Suprapubic skin (tissue), 4 donors: ENCODE measurements at places on chromosomes 5 and 9. TPM values are rescaled to one million over a fixed set of nuclear protein-coding genes. Genes with fewer than 3 reads are reported as not detected.

- no peak overlapping the region for H3K27ac ChIP-seq
- no peaks in the 10 kb centered on the region for H3K27me3 ChIP-seq
- DNase-seq: no peak
- no peak overlapping the region for H3K4me3 ChIP-seq
- peaks cover 14% of the 10 kb centered on the region for H3K4me1 ChIP-seq
Observed at GRCh38 chr5:170283296-170283695, 14.3 kb downstream of the LCP2 start.

DOK3 gene
- total RNA-seq: 2.3 TPM

- H3K4me1 ChIP-seq: no peaks in the 10 kb centered on the region
- no peak overlapping the region for H3K27ac ChIP-seq
- H3K36me3 ChIP-seq: no peaks in the 10 kb centered on the region
- no peak for DNase-seq
Observed at GRCh38 chr9:32589083-32589723, 16.2 kb upstream of the NDUFB6 start.

- DNase-seq: no peak
- H3K27ac ChIP-seq: no peak overlapping the region
- peaks cover 16% of the 10 kb centered on the region for H3K4me1 ChIP-seq
- H3K4me3 ChIP-seq: no peak overlapping the region
- H3K27me3 ChIP-seq: peaks cover 28% of the 10 kb centered on the region
Observed at GRCh38 chr5:159058716-159059636, 40.7 kb downstream of the EBF1 start.

CDC20B gene
- not detected for total RNA-seq

DNA sequence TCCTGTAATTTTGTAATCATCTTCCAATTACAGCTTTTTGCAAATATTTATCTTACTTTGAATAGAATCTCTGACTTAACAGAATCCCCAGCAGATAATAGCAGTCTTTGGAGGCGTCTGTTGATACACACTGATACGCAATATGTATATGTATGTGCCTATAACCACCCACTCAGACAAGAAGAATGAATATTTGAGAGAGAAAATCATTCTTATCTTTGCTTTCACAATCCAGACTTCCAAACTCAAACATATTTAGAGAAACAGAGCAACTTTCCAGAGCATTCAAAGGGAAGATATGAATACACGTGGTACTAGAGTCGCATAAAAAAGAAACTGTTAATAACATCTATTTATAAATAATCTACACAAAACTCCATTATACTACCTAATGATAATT, 6.1 kb downstream of the RORB start:
- H3K4me3 ChIP-seq: no peak overlapping the region
- peaks cover 27% of the 10 kb centered on the region for H3K4me1 ChIP-seq
- no peak overlapping the region for H3K27ac ChIP-seq
- no peak for DNase-seq
- H3K27me3 ChIP-seq: peaks cover 39% of the 10 kb centered on the region

GRCh38 chr5:73921741-73922140, 295.7 kb downstream of the ARHGEF28 start:
- no peak overlapping the region for H3K27ac ChIP-seq
- no peak overlapping the region for H3K4me3 ChIP-seq
- no peaks in the 10 kb centered on the region for H3K36me3 ChIP-seq
- DNase-seq: no peak
- peaks cover 7% of the 10 kb centered on the region for H3K4me1 ChIP-seq

- no peak for DNase-seq
- no peaks in the 10 kb centered on the region for H3K27me3 ChIP-seq
- no peak overlapping the region for H3K4me3 ChIP-seq
- no peak overlapping the region for H3K27ac ChIP-seq
Observed at GRCh38 chr9:106575823-106576222, 287.1 kb upstream of the ZNF462 start.

TAF11L10 gene
- total RNA-seq: not detected

DNA sequence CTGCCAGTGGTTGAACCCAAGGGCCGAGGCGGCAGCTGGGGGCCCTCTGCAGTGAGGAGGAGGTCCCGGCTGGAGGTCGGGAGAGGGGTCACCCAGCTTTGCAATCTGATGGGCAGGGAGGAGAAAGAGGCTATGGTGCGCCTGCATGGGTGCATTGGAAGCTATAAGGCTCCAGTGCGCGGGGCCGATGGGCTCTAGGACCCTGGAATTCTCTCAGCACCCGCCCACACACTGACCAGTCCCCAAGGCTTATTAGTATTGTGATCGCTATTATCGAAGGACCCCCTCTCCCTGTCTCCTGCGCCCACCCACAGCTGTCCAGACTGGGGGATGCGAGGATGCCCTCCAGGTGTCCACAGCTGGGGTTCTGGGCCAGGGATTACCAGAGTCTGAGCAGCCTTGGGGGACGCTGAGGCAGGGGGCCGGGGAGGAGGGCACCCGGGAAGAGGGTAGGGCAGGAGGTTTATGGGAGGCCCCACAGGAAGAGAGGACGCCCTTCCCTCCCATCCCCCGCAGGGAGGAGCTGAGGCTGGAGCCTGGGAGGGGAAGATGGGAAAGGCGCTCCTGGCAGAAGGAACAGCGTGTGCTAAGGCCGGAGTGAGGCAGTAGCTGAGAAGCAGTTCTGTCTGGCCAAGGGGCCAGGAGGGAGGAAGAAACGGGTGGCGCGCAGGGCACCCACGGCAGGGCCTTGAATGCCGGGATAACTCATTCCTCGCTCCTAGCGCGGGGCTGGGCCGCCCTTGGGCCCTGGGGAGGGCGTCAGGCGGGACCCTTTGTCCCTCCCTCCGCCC, 24.2 kb downstream of the C9orf50 start:
- H3K36me3 ChIP-seq: no peaks in the 10 kb centered on the region
- no peak for DNase-seq
- no peaks in the 10 kb centered on the region for H3K27me3 ChIP-seq
- peaks cover 28% of the 10 kb centered on the region for H3K4me1 ChIP-seq
- peak overlapping the region; percentile 46 for H3K4me3 ChIP-seq
- H3K27ac ChIP-seq: peak overlapping the region; percentile 43

GRCh38 chr5:132747616-132748440, 602 bp downstream of the CCNI2 start:
- H3K4me3 ChIP-seq: peak overlapping the region; percentile 61
- no peak for DNase-seq
- no peak overlapping the region for H3K27ac ChIP-seq

PTPRD gene
- 2.4 TPM for total RNA-seq

GRCh38 chr5:124234022-124234769, 512.2 kb downstream of the ZNF608 start:
- no peaks in the 10 kb centered on the region for H3K4me1 ChIP-seq
- no peak overlapping the region for H3K4me3 ChIP-seq
- H3K27ac ChIP-seq: no peak overlapping the region
- no peaks in the 10 kb centered on the region for H3K36me3 ChIP-seq
- no peak for DNase-seq
